ENCODE measurements at places on chromosomes 16 and 17.

GRCh38 chr17:44084131-44084538, 13.6 kb downstream of the G6PC3 start:
- no peak for DNase-seq

- no peak for DNase-seq
Observed at GRCh38 chr17:42760652-42761581, at the start of gene RAMP2. RAMP2 (plus strand) TSS chr17:42761227; CDS start chr17:42761262, 35 bp downstream.

GRCh38 chr16:56861092-56861610, 3.9 kb upstream of the SLC12A3 start:
- no peak for DNase-seq

DNA sequence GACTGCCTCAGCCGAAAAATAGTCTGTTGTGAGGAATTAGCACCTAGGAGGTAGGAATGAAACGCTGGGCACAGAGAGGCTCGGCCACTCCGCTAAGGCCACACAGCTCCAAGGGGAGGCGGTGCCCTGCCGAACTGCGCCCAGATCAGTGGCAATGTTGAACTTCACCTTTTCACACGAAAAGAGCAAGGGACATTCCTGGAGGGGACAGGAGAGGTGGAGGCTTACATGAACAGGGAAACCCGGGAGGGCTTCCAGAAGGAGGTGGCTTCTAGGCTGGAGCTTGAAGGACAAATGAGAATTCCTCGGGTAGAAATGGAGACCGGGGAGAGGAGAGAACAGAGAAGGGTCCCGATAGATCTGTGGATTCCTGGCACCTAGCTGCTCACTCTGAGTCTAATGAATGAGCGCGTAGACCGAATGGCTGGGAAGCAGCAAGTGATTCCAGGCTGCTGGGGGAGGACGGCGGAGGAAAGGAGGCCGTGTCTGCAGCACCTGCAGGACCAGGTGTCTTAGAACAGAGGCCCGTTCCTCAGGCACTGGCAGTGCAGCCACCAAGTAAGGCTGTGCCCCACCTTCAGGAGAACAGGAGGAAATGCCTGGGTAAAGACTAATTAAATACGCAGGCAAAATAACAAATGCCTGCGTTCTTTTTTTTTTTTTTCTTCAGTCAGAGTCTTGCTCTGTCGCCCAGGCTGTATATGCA, 722 bp upstream of the SLC38A10 start:
- DNase-seq = no peak

- DNase-seq = no peak
Observed at GRCh38 chr17:9330141-9330540, 245.5 kb downstream of the STX8 start.

- no peak for DNase-seq
Observed at GRCh38 chr16:11032000-11032921, 87.9 kb downstream of the CLEC16A start.

GRCh38 chr16:9192746-9193145, 101.3 kb downstream of the HAPSTR1 start:
- no peak for DNase-seq

GRCh38 chr16:75225678-75226515, 7.1 kb downstream of the CTRB1 start:
- DNase-seq = no peak

- DNase-seq = no peak
Observed at GRCh38 chr17:65824901-65825300, 263.5 kb upstream of the AXIN2 start.

DNA sequence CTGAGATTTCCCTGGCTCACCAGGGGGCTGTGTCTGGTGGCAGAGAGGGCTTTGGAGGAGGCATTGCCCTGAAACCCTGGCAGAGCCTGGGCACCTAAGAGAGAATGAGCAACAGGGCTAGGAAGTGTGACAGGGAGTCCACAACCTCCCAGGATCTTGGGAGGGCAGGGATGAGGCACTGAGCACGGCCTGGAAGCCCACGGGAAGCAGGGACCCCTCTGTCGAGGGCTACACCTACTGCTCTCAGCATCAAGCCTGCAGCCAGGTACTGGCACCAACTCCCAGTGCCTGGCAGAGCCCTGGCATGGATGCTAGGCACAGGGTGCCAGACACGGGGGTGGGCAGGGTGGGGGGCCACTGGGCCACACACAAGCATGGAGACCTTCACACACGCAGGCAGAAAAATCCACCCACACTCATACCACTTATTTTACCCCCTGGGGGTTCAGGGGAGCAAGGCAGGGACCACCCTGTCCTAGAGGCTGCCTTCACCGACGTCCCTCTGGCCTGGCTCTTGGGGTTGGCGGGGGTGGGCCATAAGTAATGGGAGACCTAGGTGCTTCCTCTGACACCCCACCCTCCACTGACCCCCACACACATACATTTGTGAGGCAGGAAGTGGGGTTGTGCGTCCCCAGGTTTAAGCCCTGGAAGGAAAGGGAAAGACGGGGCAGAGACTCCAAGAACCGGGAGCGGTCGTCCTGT, 970 bp upstream of the HSD11B2 start:
- no peak for DNase-seq

- DNase-seq = no peak
Observed at GRCh38 chr16:28603381-28604185, 6.3 kb downstream of the SULT1A1 start.

GRCh38 chr17:37410357-37410756, 3.7 kb downstream of the TADA2A start:
- no peak for DNase-seq

- no peak for DNase-seq
Observed at GRCh38 chr17:17931159-17931558, 41.0 kb downstream of the TOM1L2 start.

DNA sequence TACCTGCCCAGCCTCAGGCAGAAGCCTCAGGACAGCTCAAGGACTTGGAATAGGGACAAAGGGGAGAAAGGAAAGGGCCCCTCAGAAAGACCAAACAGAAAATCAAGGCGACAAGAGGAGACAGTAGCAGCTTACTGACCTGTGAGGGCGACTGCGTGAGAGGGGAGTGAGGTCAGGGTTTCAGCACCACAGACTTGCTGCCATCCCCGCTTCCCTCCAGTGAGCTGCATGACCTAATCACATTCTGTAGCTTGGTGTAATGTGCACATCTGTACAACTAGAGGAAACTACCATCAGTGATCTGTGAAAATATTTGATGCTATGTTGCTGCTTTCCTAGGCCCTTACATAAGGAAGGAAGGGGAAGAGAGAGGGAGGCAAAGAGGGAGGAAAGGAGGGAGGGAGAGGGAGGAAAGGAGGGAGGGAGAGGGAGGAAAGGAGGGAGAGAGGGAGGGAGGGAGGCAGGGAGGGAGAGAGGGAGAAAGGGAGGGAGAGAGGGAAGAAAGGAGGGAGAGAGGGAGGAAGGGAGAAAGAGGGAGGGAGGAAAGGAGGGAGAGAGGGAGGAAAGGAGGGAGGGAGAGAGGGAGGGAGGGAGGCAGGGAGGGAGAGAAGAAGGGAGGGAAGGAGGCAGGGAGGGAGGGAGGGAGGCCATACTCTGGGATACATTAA, 404.9 kb upstream of the CDH5 start:
- DNase-seq = no peak

DNA sequence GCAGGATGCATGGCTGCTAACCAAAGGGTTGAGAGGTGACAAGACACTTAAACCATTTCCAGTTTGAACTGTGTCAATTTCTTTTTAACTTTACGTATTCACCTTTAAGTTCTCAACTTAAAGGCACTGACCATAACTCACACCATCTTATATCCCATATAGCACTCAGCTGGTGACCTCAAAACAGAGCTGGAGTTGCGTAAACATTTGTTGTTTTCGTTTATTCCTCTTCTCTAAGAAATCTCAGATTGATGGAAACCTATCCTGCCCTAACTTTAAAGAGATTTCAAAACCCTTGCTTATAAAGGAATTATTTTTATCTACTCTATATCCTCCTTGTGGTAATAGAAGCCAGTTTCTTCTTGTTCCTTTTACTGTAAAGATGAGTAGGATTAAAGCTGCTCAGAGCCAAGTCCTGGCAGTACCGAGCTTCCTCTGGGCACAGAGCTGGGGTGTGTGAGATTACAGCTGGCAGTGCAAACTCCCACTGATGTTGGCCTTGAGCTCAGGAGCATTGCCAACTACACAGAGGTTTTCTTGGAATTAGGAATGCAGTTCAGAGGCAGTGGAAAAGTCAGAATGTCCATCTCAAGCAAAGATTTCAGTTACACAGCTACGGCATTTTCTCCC, 1.3 kb downstream of the KCTD2 start:
- peak; percentile 15 for DNase-seq

GRCh38 chr17:68443972-68444464, 13.3 kb downstream of the WIPI1 start:
- no peak for DNase-seq

DNA sequence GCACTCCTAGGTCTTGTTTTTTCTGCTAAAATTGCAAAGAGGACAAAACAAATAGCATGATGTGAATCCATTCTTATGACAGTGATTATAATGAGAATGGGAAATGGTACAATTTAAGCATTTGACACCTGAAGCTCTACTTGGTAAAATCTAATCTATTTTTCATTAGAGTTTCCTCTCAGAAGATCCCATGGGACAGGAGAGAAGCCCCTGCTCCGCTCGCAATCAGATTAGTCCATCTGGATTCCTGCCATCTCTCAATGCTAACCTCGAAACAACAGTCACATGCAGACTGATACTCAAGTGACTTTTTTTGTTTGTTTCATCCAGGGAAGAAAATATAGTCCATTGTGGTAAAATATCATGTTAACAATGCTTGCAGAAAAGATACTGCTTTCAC, 107.4 kb upstream of the TOM1L1 start:
- DNase-seq = no peak

DNA sequence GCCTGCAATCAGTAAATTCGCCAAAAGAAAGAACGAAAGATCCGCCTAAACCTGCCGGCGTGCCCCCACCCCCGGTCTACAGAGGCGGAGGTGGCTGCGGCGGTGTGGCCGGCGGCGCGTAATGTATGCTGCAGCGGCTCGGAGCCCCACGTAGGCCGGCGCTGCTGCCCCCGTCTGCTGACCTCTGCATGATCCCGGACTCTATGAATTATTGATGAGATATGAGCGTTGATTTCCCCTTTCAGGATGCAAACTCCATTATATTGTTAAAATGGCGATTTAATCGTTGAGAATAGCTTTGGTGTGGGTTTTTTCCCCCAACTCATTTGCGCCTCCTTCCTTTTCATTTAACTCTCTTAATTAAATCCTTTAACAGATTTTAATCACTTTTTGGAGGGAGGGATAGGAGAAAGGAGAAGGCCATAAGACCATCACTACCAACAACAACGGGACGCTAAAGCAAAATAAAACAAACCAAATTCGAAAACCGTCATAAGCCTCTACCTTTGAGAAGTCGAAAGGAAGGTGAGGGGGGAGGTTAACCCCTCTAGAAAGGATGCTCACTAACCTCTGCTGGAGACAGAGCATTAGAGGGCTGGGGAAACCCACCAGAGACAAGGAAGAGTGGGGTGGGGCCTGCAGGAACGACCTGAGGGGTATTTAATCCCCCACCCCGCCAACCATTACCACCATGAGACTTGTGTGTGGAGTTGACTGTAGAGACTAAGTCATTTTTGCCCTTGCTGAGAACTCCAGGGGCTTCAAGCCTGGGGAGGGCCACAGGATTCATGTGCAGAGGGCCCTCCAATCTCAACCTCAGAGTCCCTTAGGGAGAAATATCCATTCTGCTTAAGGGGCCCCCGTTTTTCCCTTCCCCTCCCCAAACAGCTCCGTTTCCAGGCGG, 3.4 kb downstream of the HOXB3 start:
- no peak for DNase-seq

GRCh38 chr17:13435230-13435629, 166.5 kb downstream of the HS3ST3A1 start:
- no peak for DNase-seq

DNA sequence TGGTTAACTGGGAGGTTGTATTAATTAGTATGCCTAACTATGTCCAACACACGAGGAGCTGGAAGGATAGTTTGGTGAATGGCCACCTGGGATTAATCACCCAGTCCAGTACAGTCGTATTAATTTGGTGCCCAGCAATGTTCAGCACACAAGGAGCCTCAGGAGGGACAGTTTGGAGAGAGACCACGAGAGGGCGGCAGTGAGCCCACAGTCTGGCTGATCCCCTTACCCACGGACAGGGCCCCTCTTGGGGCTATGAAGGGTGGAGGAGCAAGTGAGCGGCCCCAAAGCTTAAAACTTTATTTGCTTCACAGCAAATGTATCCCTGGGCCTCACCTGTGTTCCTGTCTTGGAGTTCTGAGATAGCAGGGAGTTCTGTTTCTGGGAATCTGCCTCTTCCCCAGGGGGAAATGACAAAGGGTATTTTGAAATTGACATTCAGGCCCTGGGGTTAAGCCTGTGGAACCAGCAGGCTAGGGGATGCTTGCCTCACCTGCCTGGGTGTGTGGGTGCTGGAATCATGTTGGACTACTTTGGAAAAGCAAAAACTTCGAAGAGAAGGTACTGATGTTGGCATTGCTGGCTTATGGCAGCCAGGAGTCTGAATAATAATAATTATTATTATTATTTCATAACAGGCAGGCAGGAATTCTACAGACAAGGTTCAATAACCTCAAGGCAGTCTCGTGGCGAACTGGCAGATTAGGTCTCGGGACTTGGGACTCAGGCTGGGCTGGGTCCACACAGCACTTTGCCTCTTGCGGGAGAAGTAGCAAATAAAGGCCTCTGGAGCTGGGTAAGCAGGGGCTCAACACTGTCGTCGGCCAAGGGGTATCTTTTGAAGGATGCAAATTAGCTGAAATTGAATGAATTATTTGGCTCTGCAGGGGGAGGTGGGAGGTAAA, 227.6 kb upstream of the ASIC2 start:
- DNase-seq = no peak

- DNase-seq = no peak
Observed at GRCh38 chr17:81272616-81273015, 22.5 kb downstream of the SLC38A10 start.
